Effector memory CD8-positive, alpha-beta T cell (primary cell): ENCODE measurements at places on chromosomes 3 and 15.

DNA sequence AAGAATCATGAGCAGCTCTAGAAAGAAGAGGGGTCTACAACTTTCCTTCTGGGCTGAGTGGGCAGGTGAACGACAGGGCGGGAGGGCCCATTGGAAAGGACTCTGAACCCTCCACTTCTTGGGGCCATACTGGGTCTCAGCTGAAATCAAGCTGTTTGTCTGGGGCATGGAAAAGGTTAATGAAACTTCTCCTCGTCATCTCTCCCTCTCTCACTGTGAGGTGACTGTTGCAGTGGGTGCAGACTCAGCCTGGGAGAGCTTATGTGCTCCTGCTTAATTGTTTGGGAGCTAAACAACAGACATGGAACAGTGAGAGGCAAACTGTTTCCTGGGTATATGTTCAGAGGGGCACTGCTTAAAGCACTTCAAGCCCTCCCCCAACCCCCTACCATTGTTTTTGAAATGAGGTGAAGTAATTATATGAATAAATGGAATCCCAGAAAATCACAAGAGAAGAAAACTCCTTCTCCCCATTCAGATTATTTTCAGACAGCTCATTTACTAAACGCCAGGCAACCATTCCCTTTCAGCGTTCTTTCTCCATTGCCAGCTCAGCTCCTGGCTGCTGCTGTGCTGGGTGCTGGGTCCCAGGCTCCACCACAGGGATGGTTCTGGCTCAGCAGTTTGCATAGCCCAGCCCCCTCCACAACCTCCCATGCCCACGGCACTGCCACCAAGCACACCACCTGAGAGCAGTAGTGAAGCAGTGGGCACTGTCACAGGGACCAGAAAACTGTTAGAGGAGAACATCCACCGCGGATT lies 444.9 kb upstream of the TBL1XR1 start:
- H3K27me3 ChIP-seq, result no peaks in the 10 kb centered on the region
- no peaks in the 10 kb centered on the region for H3K36me3 ChIP-seq
- H3K27ac ChIP-seq, result peak overlapping the region; percentile 58
- H3K4me3 ChIP-seq, result peak overlapping the region; percentile 58
- DNase-seq, result no peak
- peaks cover 55% of the 10 kb centered on the region for H3K4me1 ChIP-seq

DNA sequence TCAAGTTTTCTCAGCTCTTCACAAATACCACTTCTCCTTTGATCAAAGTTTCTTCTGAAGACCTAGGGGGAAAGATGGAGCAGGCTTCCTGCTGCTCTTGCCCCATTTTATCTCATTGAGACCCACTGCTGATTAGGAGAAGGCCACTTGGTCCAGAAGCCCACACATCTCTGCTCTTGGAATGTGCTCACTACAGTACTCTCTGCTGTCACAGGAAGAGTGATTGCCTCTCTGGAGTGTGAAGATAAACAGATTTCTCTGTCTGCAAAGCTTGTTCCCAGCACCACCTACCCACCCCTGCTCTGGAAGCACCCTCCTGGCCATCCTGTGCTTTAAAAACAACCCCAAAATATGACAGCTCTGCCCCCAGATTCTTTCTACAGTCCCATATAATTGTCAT lies 41.3 kb upstream of the PRTG start:
- peaks cover 53% of the 10 kb centered on the region for H3K27me3 ChIP-seq
- DNase-seq, result no peak
- H3K4me1 ChIP-seq, result peaks cover 3% of the 10 kb centered on the region
- H3K27ac ChIP-seq, result peak overlapping the region; percentile 36

DNA sequence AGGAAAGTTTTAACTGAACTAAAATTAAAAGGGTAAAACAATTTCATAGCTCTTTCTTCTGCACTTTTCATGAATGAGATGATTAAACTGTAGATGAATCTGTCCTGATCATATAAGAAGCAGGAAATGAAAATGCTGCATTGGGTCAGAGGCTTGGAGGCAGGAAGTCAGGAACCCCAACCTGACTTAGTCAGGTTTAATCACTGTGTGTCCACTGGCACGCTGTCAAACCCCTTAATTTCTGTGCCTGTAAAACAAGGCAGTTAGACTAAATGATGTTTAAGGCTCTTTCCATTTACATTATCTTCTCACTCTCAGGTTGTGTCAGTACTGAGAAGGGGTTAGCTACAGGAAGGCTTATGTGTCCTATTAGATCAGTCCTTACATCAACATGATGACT lies 193.3 kb upstream of the TTC14 start:
- H3K4me3 ChIP-seq, result no peak overlapping the region
- no peaks in the 10 kb centered on the region for H3K4me1 ChIP-seq
- no peaks in the 10 kb centered on the region for H3K36me3 ChIP-seq
- DNase-seq, result no peak
- H3K27me3 ChIP-seq, result no peaks in the 10 kb centered on the region

- no peak overlapping the region for H3K27ac ChIP-seq
- peaks cover 40% of the 10 kb centered on the region for H3K27me3 ChIP-seq
- no peak overlapping the region for H3K4me3 ChIP-seq
These were observed 319.2 kb upstream of the LRRFIP2 start for GRCh38 chr3:37493485-37494080.

GRCh38 chr3:59809710-59810444 lies 760.1 kb upstream of the CFAP20DC start:
- H3K4me3 ChIP-seq, result no peak overlapping the region
- H3K36me3 ChIP-seq, result no peaks in the 10 kb centered on the region
- H3K27me3 ChIP-seq, result no peaks in the 10 kb centered on the region
- H3K27ac ChIP-seq, result no peak overlapping the region

- no peaks in the 10 kb centered on the region for H3K36me3 ChIP-seq
- DNase-seq, result no peak
- H3K4me1 ChIP-seq, result no peaks in the 10 kb centered on the region
- H3K4me3 ChIP-seq, result no peak overlapping the region
- no peaks in the 10 kb centered on the region for H3K27me3 ChIP-seq
These were observed 143.1 kb downstream of the LSAMP start for GRCh38 chr3:116302087-116302747.

- H3K4me1 ChIP-seq, result no peaks in the 10 kb centered on the region
- peaks cover 12% of the 10 kb centered on the region for H3K27me3 ChIP-seq
- no peak overlapping the region for H3K4me3 ChIP-seq
- H3K36me3 ChIP-seq, result no peaks in the 10 kb centered on the region
- no peak for DNase-seq
- no peak overlapping the region for H3K27ac ChIP-seq
These were observed 95.1 kb downstream of the OXSM start for GRCh38 chr3:25884981-25885380.

DNA sequence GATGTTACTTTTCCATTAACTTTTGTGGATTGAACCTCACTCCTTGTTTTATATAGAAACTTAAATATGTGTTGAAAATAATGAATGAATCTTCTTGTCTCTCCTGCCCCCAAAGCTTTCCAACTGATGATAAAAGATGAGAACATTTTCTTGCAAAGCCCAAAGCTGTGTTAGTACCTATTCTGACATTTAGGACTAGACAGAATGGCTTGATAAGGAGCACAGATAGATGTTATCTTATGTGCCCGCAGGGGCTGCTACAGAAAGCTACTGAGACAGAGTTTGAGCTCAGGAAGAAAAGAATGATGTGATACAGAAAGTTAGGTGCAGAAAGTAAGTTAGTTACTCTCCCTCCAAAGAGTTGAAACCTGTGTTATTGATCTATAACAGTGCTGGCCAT lies 109.4 kb upstream of the ATP11B start:
- H3K4me1 ChIP-seq, result peaks cover 6% of the 10 kb centered on the region
- H3K4me3 ChIP-seq, result peak overlapping the region; percentile 74
- no peak overlapping the region for H3K27ac ChIP-seq
- peaks cover 56% of the 10 kb centered on the region for H3K27me3 ChIP-seq

DNA sequence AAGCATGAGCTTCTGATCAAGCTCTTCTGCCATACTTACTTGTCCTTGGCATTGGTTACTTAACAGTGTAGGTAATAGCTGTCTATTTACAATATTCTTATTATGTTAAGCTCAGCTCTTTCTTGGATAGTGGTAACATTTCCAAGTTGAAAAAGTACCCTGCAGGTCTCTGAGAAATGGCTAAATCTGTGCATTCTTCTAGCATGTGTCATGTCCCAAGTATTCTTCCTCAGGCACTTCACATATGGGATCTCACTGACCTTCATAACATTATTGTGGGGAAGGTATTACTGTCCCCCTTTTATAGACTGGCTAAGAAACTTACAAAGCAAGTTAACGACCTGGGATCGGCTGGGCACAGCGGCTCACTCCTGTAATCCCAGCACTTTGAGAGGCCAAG lies 236.1 kb downstream of the RORA start:
- no peak for DNase-seq
- H3K4me1 ChIP-seq, result no peaks in the 10 kb centered on the region
- H3K36me3 ChIP-seq, result no peaks in the 10 kb centered on the region
- H3K4me3 ChIP-seq, result no peak overlapping the region

- no peaks in the 10 kb centered on the region for H3K36me3 ChIP-seq
- H3K27me3 ChIP-seq, result peaks cover 69% of the 10 kb centered on the region
- DNase-seq, result no peak
- no peaks in the 10 kb centered on the region for H3K4me1 ChIP-seq
- no peak overlapping the region for H3K27ac ChIP-seq
These were observed 60.7 kb downstream of the PCSK6 start for GRCh38 chr15:101428758-101429157.

DNA sequence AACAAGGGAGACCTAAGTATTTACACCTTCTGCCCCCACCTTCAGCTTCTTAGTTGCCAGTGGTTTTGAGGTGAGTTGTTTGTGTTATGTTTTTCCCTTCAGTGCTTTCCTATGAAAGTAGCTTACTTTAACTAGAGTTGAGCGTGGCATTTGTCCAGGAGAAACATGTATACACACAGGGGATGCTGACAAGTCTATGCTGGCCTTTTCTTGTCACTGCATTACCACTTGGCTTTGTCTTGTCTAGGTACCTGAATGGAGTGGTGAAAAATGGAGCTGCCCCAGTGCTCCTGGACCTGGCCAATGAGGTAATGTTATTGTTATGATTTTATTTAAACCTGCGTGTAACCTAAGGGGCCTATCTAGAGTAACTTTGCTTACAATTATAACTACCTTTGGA lies 74.4 kb downstream of the CDIN1 start:
- DNase-seq, result no peak
- H3K4me3 ChIP-seq, result no peak overlapping the region
- no peaks in the 10 kb centered on the region for H3K36me3 ChIP-seq

DNA sequence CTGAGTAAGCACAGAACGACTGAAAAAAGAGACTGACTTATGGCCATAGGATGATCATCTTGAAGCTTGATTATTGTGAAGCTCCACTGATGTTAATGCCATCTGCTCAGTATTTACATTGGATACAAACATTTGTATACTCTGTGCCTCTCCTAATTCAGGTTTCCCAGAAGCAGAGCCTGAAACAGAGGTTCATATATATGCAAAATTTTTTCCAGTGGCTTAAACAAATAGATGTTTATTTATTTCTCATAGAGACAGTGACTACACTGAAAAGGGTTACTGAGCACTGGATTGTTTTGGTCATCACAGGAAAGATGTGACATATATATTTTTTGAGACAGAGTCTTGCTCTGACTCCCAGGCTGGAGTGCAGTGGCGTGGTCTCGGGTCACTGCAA lies 36.3 kb downstream of the SCN11A start:
- no peak overlapping the region for H3K4me3 ChIP-seq
- H3K27ac ChIP-seq, result no peak overlapping the region
- H3K4me1 ChIP-seq, result no peaks in the 10 kb centered on the region
- peaks cover 3% of the 10 kb centered on the region for H3K36me3 ChIP-seq
- peaks cover 58% of the 10 kb centered on the region for H3K27me3 ChIP-seq
- no peak for DNase-seq

GRCh38 chr3:29255854-29256696 lies 24.8 kb upstream of the RBMS3 start:
- H3K27ac ChIP-seq, result no peak overlapping the region
- no peaks in the 10 kb centered on the region for H3K4me1 ChIP-seq
- H3K36me3 ChIP-seq, result no peaks in the 10 kb centered on the region
- H3K4me3 ChIP-seq, result no peak overlapping the region

GRCh38 chr3:61882253-61882652 lies 320.9 kb downstream of the PTPRG start:
- no peaks in the 10 kb centered on the region for H3K4me1 ChIP-seq
- H3K4me3 ChIP-seq, result no peak overlapping the region
- H3K27me3 ChIP-seq, result no peaks in the 10 kb centered on the region
- no peak overlapping the region for H3K27ac ChIP-seq
- H3K36me3 ChIP-seq, result no peaks in the 10 kb centered on the region

- H3K36me3 ChIP-seq, result peaks cover 60% of the 10 kb centered on the region
- peak; percentile 65 for DNase-seq
- H3K4me3 ChIP-seq, result peak overlapping the region; percentile 44
These were observed 37.3 kb downstream of the ANP32A start for GRCh38 chr15:68783226-68784058.

DNA sequence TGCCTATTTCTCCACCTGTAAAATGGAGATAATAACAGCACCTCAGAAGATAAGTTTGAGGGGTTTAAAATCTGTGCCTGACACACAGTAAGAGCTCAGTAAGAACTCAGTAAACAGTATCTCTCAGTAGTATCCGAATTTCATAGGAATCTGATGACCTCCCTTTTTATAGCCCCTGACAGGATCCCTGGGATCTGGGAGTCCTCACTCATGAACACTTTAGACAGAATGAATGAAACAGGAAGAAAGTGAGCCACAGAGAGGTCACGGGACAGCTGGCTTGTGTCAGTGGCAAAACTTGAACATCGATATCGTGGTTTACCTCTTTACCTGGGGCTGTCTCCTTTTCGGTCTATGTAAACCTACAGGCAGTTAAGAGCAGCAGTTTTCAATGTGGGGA lies 51.2 kb downstream of the LRTM1 start:
- no peak overlapping the region for H3K4me3 ChIP-seq
- no peaks in the 10 kb centered on the region for H3K36me3 ChIP-seq

DNA sequence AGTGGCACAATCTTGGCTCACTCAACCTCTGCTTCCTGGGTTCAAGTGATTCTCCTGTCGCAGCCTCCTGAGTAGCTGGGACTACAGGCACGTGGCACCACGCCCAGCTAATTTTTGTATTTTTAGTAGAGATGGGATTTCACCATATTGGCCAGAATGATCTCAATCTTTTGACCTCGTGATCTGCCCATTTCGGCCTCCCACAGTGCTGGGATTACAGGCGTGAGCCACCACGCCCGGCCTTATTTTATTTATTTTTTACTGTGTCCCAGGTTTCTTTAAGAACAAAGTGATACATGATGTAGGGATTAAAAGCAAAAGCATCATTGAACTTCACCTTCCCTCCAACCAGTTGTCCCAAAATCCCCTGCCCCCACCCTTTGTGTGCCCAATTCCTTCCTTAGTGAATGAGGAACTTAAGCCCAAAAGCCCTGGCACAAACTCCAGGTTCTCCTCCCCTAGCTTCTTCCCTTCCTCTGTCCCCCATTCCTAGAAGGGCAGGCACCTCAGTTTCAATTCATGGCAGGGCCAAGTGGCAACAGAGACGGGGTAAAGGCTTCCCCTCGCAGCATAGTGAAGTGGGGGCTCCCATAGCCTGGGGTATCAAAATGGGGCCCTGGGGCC lies 23.7 kb upstream of the RPN1 start:
- H3K4me3 ChIP-seq, result peak overlapping the region; percentile 43
- DNase-seq, result no peak
- H3K4me1 ChIP-seq, result peaks cover 7% of the 10 kb centered on the region
- H3K36me3 ChIP-seq, result peaks cover 8% of the 10 kb centered on the region
- H3K27me3 ChIP-seq, result no peaks in the 10 kb centered on the region

DNA sequence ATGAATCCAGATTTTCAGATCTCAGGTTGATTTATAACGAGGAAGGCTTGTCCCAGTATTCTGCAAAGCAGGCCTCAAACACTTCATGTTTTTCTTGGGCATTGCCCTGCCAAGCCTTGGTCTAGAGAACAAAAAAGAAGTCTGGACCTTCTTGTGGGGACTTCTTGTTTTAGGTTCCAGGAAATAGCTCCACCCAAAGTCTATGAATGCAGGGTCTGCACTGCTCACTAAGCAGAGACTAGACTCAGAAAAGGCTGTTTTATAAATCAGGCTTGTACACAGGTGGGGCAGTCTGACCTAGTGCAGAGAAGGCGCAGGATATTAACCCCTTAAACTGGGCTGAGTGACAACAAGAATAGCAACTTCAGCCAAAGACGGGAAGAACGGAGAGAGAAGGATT lies 44.3 kb downstream of the GLB1 start:
- H3K36me3 ChIP-seq, result peaks cover 21% of the 10 kb centered on the region
- peak overlapping the region; percentile 49 for H3K27ac ChIP-seq
- H3K27me3 ChIP-seq, result no peaks in the 10 kb centered on the region
- peak overlapping the region; percentile 47 for H3K4me3 ChIP-seq
- DNase-seq, result no peak
